ENCODE measurements at places on chromosomes 6 and 20. TPM values are rescaled to one million over a fixed set of nuclear protein-coding genes. Genes with fewer than 3 reads are reported as not detected.

GRCh38 chr6:56363796-56364430 lies 116.5 kb upstream of the COL21A1 start:
- no peak for DNase-seq

DNA sequence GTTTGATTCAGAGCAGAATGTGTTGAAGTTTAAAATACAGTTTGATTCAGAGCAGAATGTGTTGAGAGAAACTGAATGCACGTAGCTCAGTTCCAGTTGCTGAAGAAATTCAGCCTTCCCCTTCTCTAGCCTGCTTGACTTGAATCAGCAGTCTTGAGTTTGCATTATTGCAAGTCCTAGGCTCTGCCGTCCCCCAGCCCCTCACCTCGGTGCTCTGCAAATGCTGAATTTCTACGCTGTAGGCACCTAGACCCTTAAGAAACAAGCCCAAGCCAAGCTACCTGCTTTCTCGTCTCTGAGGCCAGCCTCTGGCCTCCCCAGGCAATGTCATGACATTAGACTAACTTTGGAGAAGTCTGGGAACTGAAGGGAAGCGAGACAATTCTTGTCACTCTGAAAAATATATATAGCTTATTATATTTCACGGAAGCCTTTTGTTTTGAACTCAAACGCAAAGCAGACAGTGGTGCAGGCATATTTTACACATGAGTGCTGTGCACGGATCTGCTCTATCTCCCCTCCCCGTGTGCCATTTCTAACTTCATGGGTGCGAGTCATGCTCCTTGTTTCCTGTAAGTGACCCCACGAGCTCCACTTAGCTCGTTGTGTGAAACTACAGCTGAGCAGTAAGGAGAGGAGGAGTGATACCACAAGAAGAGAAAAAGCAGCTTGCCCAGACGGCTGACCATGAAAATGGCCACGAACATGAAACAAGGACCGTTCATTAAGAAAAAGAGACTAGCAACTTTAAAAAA lies 71.4 kb upstream of the DUSP22 start:
- DNase-seq: no peak

TSPO2 gene
- polyA plus RNA-seq: not detected

- no peak for DNase-seq
Observed at GRCh38 chr6:134750669-134751068, 199.2 kb downstream of the ALDH8A1 start.

THBD gene
- polyA plus RNA-seq: not detected

IL17A gene
- not detected for polyA plus RNA-seq
